Stimulated activated CD8-positive, alpha-beta memory T cell treated with anti-CD3 and anti-CD28 coated beads, Interleukin-2, amount 100 ng/mL, for 48 hours (primary cell): ENCODE measurements at places on chromosomes 12 and 14.

DNA sequence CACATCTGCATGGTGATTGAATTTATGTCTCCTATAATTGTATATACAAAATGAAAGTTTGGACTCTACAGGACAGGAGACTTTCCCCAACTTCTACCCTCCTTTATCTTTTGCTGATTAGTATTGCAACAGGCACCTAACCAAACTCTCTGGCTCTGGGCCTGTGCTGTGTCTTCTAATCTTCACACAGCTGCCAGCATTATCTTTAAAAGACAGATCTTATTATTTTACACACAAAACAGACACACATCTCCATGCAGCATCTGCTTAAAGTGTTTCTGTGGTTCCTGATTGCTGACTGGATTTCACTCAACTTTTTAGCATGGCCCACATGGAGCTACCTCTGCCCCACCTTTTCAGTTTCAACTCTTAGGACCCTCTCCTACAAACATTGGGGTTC lies 154.9 kb upstream of the PELI2 start:
- DNase-seq, result no peak

- peak; percentile 39 for DNase-seq
These were observed 17.3 kb upstream of the YY1 start for GRCh38 chr14:100221533-100222223.

DNA sequence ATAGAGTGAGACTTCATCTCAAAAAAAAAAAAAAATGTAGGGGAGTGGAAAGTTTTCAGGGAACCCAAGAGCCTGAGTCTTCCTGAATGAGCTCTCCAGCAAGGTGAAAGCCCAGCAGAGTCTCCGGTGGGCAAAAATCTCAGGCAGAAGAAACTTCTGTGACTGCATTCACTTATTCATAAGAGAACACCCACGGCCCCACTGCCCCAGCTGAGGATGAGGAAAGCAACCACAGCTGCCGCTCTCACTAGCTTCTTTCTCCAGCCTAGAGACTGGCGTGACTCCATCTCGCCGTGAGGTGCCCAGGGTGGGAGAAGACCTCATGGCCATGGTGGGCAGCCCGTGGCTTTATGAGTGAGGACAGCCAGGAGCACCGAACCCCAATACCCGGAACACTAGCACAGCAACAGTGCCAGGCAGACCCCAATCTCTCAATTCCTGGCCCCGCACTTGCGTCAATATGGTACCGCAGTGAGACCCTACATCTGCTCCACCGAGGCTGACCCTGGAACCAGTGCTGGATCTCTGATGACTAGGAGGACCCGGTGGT lies 29.7 kb upstream of the DYNC1H1 start:
- DNase-seq, result no peak

DNA sequence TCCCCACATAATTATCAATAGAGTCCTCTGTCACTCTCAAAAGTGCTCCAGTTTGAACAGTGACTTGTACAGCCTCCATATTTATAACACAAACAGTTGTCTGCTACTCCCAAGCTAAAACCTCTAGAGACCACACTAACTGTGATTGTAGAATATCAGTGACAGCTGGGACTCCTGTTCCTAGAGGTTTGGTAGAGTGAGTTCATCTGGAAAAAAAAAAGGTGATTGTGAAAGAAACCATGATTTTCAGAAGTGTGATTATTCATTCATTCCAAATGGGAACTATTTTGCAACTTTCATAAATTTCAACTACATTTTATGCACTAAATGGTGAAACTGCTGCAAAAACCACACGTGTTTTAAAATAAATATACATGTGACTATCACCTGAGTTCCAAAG lies 128.0 kb upstream of the PLXNC1 start:
- DNase-seq, result no peak

DNA sequence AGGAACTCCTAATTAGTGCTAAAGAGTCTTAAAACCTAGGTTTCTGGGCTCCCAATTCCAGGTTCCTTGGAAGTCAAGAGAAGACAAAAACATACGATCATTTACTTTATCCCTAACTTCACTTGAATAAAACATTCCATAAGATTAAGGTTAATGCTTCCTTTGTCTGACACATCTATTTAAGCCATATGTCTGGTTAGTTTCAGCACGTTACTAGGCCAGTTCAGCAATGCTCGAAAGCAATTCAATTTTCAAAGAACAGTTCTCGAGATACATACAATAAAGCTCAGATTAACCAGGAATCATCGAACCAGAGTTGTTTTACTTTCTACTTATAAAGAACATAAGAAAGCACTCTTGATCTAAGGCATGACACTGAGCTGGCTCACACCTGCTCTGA lies 68.0 kb upstream of the POC1B start:
- no peak for DNase-seq

DNA sequence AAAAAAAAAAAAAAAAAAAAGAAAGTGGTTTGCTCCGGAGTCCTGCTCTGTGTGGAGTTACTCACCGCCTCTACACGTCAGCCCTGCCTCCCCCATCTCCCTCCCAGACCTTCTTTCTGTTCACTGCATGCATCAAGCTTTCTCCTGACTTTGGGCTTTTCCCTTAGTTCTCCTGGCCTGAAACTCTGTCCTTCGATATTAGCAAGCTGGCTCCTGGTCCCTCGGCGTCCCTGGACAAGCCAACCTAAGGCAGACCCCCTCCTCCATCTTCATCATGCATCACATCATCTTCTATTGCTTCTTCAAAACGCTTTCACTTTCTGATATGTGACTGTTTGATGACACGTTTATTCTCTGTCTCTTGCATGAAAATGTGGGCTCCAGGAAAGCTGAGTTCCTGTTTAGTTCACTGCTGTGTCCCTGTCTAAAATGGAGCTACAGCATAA lies 40.6 kb downstream of the SLC15A4 start:
- DNase-seq, result no peak

DNA sequence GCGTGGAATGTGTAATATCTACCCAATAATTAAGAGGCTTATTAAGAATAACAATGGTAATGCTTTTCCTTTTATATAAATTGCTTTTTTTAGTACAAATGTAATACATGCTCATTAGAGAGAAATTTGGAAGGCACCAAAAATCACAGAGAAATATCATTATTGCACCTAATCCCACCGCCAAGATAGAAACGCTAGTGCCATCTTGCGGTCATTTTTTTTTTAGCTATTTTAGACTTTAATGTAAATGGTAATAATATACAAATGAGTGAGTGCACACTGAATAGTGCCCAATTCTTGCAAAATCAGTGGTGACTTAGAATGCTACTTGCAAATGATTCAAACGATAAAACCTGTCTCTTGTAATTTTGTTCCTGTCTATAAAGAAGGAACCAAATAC lies 576.8 kb upstream of the TMEM132C start:
- DNase-seq, result no peak

DNA sequence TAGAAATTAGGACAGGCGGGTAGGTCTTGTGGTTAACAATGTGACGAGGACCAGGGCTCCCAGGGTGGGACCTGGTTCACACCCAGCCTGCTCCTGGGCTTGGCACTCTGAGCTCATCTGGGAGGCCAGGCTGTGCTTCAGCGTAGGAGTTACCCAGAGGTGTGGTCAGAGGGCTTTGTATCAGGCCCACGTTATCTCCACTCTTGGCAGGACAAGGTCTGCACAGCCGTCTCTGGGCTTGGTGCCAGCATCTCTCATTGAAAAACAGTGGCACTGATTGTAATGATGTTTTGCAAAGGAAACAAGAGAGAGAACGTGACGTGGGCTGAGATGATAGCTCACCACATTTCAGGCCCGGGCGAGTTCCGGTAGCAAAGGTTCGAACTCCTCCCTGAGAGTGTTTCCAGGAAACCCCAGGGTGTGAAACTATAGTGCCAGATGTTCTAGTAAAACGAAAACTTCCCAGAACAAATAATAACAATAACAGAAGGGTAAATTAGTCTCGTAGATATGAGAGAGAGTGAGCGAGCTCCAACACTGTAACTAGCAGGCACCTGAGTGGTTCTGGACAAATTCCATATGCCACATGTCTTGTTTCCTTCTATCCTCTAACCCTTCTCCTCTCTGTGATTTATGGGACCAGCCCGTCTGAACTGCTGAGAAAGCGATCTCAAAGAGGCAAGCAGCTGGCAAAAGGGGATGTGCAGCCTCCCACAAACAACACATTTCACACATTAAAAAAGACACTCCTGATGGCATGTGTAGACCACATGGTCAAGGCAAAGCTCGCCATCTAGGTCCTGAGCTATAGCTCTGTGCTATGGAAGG lies 227.3 kb downstream of the KTN1 start:
- peak; percentile 31 for DNase-seq

GRCh38 chr12:94875525-94875924 lies 128.0 kb downstream of the NDUFA12 start:
- DNase-seq, result no peak

GRCh38 chr14:82029038-82029437 lies 495.4 kb upstream of the SEL1L start:
- DNase-seq, result no peak

- no peak for DNase-seq
These were observed 25.8 kb downstream of the STYX start for GRCh38 chr14:52755607-52756316.

DNA sequence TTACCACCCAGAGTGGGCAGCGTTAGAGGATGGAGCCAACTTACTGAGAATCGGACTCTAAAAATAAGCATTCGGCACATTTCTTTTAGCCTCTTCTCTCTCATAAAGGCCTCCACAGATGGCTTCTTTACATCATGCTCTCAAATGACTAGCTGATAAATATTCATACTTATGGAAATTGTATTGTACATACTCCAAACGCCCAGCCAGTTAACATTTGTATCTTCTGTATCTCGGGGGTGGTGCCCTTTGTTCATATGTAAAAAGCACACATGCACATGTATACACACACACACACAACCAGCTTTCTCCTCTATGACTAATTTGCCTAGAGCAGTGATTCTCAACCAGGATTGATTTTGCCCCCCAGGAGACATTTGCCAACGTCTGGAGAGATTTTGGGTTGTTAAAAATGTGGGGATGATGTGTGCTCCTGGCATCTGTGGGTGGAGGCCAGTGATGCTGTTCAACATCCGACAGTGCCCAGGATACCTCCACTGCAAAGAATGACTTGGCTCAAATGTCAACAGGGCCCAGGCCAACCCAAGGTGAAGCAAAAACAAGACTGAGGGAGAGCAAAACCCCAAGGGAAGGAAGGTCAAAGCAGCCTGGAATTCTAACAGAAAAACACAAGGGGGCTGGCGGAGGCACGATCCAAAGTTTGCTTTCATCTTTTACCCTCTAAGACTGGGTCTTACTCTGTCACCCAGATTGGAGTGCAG lies 15.2 kb upstream of the CDK2AP1 start:
- no peak for DNase-seq

DNA sequence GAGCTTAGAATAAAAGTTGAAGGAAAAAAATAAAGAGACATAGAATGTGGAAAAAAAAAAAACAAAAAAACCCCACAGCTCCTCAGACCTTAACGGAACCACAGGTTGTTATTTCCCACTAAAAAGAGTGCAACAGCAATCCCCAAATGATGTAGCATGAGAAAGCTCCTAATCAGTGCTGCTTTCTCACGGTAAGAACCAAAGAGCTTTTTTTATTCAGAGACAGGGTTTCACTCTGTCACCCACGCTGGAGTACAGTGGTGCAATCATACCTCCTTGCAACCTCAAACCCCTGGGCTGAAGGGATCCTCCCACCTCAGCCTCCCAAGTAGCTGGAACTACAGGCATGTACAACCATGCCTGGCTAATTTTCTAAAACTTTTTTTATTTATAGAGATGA lies 13.3 kb downstream of the NDUFA12 start:
- no peak for DNase-seq

- no peak for DNase-seq
These were observed 175.2 kb upstream of the BCL2L14 start for GRCh38 chr12:11895421-11896078.

GRCh38 chr12:14689996-14690395 lies 6.4 kb downstream of the GUCY2C start:
- DNase-seq, result no peak

DNA sequence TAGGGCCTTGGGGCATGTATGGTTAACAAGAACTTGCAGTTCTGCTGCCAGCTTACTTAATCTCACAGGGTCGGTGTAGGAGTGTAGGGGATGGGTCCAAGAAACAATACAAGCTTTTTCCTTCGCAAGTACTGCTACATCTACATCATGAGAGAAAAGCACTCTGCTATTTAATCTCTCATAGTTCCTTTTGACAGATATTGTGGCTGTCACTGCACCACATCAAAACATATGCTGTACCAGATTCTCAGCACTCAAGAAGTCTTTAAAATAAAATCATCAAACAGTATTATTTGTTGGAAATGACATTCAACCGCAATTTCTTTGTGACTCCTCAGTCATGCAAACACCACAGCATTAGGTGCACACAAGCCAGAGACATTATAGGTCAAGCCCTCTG lies 215.5 kb upstream of the BMP4 start:
- no peak for DNase-seq

GRCh38 chr14:83441801-83442200 lies 1908.1 kb upstream of the SEL1L start:
- DNase-seq, result no peak

GRCh38 chr12:52448228-52448627 lies 3.7 kb downstream of the KRT6B start:
- DNase-seq, result no peak

- DNase-seq, result no peak
These were observed 3.3 kb downstream of the BHLHE41 start for GRCh38 chr12:26121323-26122060.

- DNase-seq, result no peak
These were observed 70.9 kb upstream of the EEA1 start for GRCh38 chr12:93000026-93000425.

DNA sequence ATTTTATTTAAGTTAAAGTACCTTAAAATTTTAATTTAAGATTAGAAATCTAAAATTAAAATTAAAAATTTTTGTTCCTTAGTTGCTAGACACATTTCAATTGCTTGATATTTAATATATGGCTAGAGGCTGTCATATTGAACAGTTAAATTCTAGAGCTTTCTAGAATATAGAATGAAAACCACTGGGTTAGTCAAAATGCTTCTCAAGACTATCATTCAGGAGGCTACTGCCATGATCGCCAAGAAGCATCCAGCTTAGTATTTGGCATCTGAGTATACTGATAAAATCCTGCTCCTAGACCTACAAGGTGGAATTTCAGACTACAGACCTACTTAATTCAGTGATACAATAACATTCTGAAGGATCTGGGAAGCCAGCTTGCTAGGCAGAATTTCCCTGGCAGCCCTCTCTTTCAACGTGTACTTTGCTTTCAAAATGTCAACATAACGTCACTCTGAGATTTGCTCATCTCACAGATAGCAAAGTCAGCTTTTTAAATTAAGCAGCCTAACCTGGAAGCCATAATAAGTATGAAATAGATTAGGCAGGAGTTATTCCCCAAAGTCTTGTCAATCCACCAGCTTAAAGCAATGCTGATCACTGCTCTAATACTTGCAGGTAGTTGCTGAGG lies 525.8 kb downstream of the FSCB start:
- no peak for DNase-seq

- DNase-seq, result peak; percentile 70
These were observed 5.1 kb upstream of the ZNF839 start for GRCh38 chr14:102314242-102315011.
